Natural killer cell treated with Interleukin-12 subunit alpha and Interleukin-12 subunit beta and Interleukin-15 and Interleukin-18, amount 100 ng/mL, for 72 hours (primary cell): ENCODE measurements at places on chromosomes 2 and 18. TPM values are rescaled to one million over a fixed set of nuclear protein-coding genes. Genes with fewer than 3 reads are reported as not detected.

Gene CYP1B1
- 90.3 TPM for total RNA-seq

Gene TLK1
- total RNA-seq = 59.5 TPM

Gene ADGRF3
- total RNA-seq = 7.4 TPM

Gene ZBTB7C
- not detected for total RNA-seq

Gene EFR3B
- 0.98 TPM for total RNA-seq

Gene ALPI
- total RNA-seq = not detected

Gene GPR17
- total RNA-seq = not detected

Gene DIPK1C
- total RNA-seq = not detected

Gene SCG2
- 0.21 TPM for total RNA-seq

Gene SLC5A6
- total RNA-seq = 40.7 TPM

Gene BOLL
- not detected for total RNA-seq

Gene MAPK4
- total RNA-seq = not detected

Gene ESPNL
- total RNA-seq = 0.19 TPM

Gene CRYGD
- total RNA-seq = not detected

Gene ATP6V1B1
- total RNA-seq = 7.2 TPM

Gene SLC16A14
- total RNA-seq = 1.00 TPM

Gene C2orf81
- 1.7 TPM for total RNA-seq

Gene KRTCAP3
- 2.2 TPM for total RNA-seq

Gene CDH2
- 1.4 TPM for total RNA-seq

Gene ALS2
- 19.9 TPM for total RNA-seq

Gene MYO7B
- total RNA-seq = not detected

Gene CXCR4
- 74.8 TPM for total RNA-seq

Gene PECR
- total RNA-seq = 16.1 TPM

Gene STPG4
- total RNA-seq = not detected

Gene SERPINB12
- not detected for total RNA-seq

Gene PAX8
- total RNA-seq = 1.8 TPM

Gene SRD5A2
- not detected for total RNA-seq

Gene CPSF3
- 58.4 TPM for total RNA-seq

Gene PSMA8
- 0.31 TPM for total RNA-seq

Gene CFAP65
- total RNA-seq = not detected

Gene ANKRD62
- not detected for total RNA-seq

Gene ATP8B1
- not detected for total RNA-seq

Gene SYT4
- total RNA-seq = not detected

Gene M1AP
- not detected for total RNA-seq

Gene CCDC85A
- not detected for total RNA-seq

Gene ONECUT2
- 0.10 TPM for total RNA-seq

Gene C1GALT1C1L
- total RNA-seq = not detected

Gene NEU2
- not detected for total RNA-seq

Gene CHRNG
- not detected for total RNA-seq

Gene PFN4
- not detected for total RNA-seq

Gene DOK6
- total RNA-seq = not detected

Gene CYP27C1
- not detected for total RNA-seq

Gene HDHD2
- 27.8 TPM for total RNA-seq

Gene UGT1A8
- not detected for total RNA-seq

Gene LIMS4
- 0.43 TPM for total RNA-seq

Gene INO80B
- 45.6 TPM for total RNA-seq

Gene HAAO
- total RNA-seq = not detected
